Stimulated activated CD4-positive, alpha-beta T cell treated with anti-CD3 and anti-CD28 coated beads, TNF-alpha, amount 100 ng/mL, for 4 hours (primary cell): ENCODE measurements at places on chromosomes 13 and 19.

- DNase-seq, result no peak
These were observed 29.8 kb upstream of the SPACA7 start for GRCh38 chr13:112346173-112346898.

GRCh38 chr19:49761625-49762311 lies 1.3 kb downstream of the TSKS start:
- DNase-seq, result no peak

- DNase-seq, result no peak
These were observed at the start of gene GRIN3B for GRCh38 chr19:1000095-1000494. GRIN3B (plus strand) TSS chr19:1000419; CDS start chr19:1000438, 19 bp downstream.

DNA sequence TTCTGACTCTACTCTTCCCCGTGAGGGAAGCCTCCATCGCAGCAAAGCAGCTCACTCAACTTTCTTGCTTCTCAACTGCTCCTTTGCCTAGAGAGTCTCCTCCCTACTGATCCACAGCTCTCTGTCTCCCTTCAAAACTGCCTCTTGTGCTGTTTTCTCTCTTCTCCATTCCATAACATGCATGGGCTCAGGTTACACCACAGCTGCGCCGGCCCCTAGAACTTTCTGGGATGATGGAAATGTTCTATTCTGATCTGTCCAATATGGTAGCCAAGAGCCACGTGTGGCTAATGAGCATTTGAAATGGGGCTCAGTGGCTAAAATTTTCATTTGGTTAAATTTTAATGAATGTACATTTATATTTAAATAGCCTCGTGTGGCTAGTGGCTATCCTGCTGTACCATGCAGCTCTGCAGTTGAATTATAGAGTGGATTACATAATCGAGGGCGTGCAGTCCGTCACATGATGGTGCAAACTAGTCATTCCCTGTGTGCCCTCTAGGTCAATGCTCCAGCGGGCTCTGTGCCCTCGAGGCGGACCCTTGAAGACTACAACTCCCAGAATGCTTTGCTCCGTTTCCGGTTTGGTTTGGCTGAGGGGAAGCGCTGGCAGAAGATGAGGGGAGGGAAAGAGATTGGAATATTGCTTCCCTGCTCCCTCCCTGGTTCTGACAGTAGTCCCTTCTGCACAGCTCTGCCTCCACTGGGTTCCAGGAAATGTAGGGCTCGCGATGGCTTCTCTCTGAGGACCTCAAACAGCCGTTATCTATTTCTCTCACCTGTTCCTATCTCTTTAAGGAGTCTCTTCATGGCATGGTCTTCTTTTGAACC lies 109.8 kb downstream of the CACNA1A start:
- DNase-seq, result no peak

DNA sequence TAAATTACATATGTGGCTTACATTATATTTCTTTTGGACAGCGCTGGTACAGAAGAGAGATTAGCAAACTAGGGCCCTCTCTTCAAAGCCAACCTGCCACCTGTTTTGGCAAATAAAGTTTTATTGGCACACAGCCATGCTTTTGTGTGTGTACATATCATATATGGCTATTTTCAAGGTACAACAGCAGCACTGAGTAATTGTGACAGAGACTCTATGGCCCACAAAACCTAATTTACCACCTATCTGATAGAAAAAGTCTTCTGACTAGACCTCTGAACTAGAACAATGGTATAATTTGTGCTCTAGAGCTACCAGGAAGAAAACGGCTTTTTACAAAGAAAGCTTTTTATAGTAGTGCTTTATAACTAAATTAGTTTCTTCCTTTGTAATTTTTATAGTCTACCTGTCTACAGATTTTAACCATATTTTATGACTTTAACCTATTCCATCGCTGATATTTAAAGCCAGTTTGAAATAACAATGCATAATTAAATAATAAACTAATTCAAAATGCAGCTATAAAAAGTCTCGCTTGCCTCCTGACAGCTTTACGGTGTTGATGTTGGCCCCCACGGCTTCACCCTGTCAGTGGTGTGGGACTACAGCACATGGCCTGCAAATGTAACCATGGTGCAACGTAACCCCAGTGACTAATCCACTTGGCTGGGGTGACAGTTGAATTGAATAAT lies 17.7 kb upstream of the DPY19L3 start:
- DNase-seq, result no peak

DNA sequence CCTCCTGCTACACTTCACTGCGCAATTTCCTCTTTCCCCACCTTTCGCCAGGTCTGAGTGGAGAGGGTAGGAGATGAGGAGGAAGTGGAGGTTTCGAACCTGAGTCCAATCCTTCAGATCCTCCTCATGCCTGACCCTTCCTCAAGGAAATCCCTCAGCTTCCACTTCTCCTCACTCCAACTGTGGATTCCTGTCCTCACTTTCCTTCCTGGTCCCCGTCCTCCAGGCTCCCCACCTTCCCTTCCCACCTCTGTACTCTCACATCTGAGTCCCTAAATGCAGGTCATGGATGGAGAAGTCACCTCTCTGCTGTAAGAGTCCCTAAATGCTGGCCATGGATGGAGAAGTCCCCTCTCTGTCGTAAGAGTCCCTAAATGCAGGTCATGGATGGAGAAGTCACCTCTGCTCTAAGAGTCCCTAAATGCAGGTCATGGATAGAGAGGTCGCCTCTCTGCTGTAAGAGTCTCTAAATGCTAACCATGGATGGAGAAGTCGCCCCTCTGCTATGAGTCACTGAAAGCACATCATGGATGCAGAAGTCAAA lies 3.1 kb downstream of the TMEM86B start:
- DNase-seq, result no peak

GRCh38 chr19:12792051-12792852 lies 966 bp downstream of the JUNB start:
- peak; percentile 66 for DNase-seq

GRCh38 chr13:61415058-61415721 lies 459 bp downstream of the PCDH20 start:
- DNase-seq, result no peak

- DNase-seq, result no peak
These were observed 197.0 kb downstream of the MZT1 start for GRCh38 chr13:72530471-72530870.

GRCh38 chr13:99421758-99422585 lies 79.3 kb upstream of the TM9SF2 start:
- no peak for DNase-seq

DNA sequence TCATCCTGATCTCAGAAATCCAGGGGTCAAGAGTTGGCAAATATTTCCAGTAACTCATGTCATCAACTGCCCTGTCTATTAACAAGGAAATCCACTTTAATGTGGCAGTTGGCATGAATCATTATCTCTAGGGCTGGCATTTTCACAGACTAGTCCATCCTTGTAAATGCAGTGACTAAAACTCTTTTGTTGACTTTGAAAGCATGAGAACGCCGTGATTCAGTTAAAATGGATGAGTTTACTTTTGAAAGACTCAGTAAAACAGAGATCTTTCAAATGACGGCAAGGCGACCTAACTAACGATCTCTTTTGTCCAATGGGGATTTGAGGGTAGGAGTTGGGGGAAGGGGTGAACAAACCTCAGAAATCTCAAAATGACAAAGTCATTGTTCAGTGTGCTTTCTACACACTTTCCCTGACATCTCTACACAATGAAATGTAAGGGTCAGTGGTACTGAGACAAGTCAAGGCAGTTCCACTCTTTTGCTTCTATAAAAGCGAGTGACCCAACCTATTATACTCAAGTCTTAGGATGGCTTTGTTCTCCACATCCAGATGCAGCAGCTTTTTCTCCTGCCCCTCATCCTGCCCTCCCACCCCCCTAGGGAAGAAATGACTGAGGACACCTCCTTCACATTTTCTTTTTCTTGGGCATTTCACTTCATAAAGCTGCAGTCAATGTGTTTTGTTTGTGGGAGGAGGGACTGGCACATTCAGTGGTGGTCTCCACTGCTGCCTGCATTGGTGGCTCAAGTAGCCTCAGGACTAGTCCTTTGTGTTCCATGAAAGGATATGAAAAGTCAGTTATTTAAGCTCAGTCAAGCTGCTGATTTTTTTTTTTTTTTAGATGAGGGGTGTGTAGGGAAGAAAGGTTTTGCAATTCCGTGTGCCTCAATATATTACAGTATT lies 200.5 kb downstream of the ABCC4 start:
- DNase-seq, result no peak

DNA sequence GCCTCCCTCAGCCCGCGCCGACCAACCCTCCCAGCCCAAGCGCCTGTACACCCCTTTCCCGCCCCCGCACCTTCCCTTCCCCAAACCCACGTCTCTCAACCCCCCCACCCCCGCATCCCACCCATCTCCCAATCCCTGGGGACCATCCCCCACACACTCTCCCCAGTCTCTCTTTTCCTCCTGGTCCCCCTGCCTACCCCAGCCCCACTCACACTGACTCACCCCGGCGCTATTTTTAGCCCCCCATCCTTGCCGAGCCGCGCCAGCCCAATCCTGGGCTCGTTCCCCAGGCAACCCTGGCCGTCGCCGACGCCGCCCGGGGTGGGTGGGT lies 11.7 kb downstream of the CIC start:
- no peak for DNase-seq

DNA sequence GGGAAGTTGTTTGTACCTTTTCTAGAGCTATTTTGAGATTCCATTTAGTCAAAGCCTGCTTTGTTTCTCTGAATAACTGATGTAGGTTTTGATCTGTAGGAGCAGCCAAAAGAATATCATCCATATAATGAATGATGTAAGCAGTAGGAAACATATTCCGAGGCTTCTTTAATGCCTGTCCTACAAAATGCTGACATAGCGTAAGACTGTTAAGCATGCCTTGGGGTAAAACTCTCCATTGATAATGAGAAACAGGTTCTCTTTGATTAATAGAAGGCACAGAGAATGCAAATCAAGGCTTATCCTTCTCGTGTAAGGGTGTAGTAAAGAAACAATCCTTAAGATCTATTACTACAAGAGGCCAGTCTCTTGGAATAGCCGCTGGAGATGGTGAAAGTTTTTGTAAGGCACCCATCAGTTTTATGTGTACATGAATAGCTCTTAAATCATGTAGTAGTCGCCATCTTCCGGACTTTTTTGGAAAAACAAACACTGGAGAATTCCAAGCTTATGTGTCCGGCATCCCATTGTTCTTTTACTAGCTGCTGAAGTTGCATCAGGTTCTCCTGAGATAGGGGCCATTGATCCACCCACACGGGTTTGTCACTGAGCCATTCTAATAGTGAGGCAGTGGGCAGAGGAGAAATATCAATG lies 13.5 kb downstream of the FPR3 start:
- DNase-seq, result no peak

DNA sequence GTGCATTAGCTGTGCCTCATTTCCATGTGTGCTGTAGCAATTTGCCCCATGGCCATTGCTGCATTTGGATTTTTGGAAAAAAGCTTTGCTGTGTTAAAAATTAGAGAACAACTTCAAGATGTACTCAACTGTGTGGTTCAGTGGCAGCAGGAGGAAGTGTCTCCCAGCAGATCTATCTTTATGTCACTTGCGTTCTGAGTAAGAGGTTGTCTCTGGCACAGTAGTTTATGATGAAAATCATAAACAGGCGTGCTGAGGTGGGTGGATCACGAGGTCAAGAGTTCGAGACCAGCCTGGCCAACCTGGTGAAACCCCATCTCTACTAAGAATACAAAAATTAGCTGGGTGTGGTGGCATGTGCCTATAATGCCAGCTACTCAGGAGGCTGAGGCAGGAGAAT lies 29.0 kb upstream of the RNF17 start:
- DNase-seq, result no peak

DNA sequence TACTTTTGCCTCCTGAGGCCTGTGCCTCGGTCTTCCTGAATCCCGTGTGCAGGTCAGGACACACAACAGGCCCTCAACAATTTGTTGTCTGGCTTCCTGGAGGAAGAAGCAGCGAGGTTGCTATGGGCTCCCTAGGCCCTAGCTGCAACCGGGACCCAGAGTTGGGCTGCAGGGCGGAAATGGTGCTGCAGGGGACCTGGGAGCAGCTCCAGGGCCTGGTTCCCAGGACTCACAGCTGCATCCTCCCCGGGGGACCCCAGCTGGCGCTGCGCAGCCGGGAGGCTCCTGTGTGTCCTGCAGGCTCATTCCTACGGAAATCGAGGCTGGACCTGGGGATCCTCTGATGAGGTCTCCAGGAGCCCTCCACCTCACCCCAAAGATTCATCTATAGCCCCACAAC lies 999 bp upstream of the TNFAIP8L1 start:
- DNase-seq, result no peak

GRCh38 chr19:18775586-18776287 lies 15.4 kb downstream of the COMP start:
- no peak for DNase-seq

- DNase-seq, result no peak
These were observed 21.1 kb downstream of the CHERP start for GRCh38 chr19:16520986-16521624.

GRCh38 chr13:34765446-34766180 lies 176.5 kb upstream of the NBEA start:
- DNase-seq, result no peak

GRCh38 chr13:112916296-112916695 lies 52.7 kb upstream of the MCF2L start:
- DNase-seq, result no peak

GRCh38 chr19:9793071-9793591 lies 24.6 kb upstream of the ZNF846 start:
- peak; percentile 38 for DNase-seq

DNA sequence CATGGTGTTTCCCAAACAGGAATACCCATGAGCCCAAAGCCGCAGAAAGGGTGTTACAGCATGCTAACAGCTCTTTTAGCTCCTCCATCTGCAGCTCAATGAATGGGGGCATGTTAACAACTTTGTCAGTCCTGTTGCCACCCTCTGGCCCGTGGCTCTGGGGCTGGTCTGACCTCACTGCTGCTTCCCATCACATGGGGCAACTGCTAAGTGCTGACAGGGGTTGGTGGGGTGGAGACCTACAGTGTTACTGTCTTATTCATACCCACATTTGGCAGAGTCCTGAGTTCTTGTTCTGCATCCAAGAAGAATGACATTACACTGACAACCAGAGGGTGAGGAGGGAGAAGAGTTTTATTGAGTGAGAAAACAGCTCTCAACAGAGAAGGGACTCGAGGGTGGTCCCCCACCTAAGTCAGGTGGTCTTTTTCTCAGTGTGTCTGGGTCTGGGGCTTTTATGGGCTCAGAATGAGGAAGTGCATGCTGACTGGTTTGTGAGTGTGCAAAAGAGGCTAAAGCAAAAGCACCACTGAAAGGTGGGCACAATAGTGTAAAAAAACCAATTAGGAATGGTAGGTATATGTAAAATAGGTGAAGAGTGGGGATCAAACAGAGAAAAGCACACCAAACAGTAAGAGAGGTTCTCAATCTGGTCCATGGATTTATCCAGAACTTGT lies 1952.0 kb upstream of the PCDH20 start:
- no peak for DNase-seq

GRCh38 chr13:74115133-74115532 lies 19.1 kb downstream of the KLF12 start:
- DNase-seq, result no peak

DNA sequence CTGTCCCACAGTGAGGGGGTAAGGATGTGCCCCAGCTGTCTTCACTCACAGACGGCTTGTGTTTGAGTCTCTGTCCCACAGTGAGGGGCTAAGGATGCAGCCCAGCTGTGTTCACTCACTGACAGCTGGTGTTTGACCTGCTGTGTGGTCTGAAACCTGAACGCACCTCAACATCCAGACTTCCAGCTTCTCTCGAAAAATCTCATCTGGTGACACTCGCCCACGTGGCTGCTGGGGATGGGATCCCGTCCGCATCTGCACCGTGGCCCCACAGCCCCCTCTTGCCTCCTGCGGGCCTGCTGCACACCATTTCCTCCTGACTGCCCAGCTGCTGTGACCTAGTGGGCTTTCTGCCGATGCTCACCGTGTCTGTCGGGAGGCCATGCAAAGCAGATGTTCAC lies 27.3 kb downstream of the CHAF1A start:
- DNase-seq, result no peak
